ENCODE measurements at places on chromosomes 3 and 15.

DNA sequence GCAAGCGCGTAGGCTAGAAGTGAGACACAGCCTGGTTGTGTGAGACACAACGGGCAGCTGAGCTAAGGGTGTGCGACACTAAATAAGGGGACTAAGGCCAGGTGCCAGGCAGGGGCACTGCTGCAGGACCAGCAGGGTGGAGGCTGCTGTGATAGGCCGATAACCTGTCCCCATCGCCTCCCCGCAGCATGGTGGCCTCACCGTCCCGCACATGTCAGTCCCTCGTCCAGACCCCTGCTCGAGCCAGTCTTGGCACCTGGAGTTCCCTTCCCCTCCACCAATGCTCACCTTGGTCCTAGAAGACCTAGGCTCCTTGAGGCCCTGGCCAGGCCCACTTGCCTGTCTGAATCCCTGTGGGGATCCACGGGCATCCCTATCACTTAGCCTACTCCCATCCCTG is 96.1 kb downstream of the HMG20A start:
- no peak for DNase-seq

- peak; percentile 18 for DNase-seq
Observed at GRCh38 chr15:90001683-90002427, 731 bp downstream of the ZNF710 start.

DNA sequence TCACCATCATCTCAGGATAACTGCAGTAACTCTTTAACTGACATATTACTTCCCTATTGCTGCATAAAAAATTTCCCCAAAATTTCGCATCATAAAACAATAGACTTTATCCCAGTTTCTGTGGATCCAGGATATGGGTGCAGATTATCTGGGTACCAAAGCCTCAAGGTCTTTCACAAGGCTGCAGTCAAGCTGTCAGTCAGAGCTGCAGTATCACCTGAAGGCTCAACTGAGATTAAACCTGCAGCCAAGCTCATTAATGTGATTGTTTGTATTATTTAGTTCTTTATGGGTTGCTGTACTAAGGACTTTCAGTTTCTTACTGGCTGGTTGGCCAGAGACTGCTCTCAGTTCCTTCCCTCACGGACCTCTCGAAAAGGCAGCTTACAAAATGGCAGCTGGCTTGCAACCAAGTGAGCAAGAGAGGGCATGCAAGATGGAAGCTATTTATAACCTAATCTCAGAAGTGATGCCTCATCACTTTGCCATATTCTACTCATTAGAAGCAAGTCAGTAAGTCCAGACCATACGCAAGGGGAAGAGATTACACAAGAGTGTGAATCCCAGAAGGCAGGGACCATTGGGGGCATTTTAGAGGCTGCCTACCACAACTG is 54.9 kb downstream of the DCUN1D1 start:
- no peak for DNase-seq

DNA sequence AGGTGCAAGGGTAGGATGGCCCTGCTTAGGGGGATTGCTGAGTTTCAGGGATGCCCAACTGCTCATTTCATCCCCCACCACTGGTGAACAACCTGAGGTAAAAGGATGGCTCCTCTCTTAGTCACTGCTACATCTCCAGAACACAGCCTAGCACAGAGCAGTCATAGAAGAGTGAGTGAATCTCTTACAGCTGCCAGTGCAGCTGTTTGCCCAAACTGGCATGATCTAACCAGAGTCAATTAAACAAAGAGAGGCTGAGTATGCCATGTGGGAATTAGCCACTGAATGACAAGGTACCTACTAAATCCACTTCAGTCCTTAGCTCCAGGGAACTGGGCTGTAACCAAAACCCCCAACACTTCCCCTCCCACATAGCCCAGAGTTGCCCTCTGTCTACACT is 6.8 kb upstream of the NCKIPSD start:
- DNase-seq = no peak

- DNase-seq = no peak
Observed at GRCh38 chr15:34358367-34358766, 8.6 kb downstream of the LPCAT4 start.

- DNase-seq = no peak
Observed at GRCh38 chr3:124964387-124964786, 29.8 kb upstream of the MUC13 start.

- no peak for DNase-seq
Observed at GRCh38 chr3:19103510-19103909, 44.8 kb upstream of the KCNH8 start.

DNA sequence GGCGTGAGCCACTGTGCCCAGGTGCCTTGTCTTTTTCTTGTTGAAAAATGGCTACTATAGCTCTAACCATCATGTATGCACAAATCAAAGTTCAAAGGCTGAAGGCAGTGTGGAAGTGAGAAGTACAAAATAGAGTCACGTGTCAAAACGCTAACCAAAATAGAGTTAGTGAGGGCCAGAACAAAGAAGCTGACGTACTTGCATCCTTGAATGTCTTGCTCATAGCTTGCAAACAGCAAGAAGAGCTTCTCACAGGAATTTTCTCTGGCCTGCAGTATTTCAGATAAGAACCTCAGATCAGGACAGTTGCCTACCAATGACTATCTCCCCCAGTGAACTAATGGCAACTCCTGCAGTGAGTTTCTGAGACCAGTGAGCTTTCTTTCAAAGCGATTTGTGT is 713.5 kb downstream of the GRM7 start:
- DNase-seq = no peak

DNA sequence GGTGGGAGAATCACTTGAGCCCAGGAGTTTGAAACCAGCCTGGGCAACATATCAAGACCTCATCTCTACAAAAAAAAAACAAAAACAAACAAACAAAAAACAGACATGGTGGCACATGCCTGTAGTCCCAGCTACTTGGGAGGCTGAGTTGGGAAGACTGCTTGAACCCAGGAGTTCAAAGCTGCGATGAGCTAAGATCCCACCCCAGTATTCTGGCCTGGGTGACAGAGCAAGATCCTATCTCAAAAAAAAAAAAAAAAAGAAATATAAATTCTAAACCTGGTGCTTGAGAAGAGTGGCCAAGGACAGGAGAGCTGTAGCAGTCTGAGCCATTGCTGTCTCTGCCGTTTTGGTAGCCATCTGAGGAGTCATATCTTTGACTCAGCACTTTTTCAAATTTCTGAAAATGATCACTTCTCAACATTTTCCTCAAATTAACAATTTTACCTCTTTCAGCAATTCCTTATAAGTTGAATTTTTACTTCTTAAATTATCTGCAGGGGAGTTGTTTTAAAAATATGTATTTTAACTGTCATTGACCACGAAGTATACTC is 3.6 kb upstream of the DENND4A start:
- DNase-seq = no peak

GRCh38 chr3:185693985-185694653 is 108.0 kb downstream of the SENP2 start:
- DNase-seq = peak; percentile 70

- peak; percentile 80 for DNase-seq
Observed at GRCh38 chr3:134008630-134009156, 21.0 kb downstream of the SLCO2A1 start.

- DNase-seq = peak; percentile 88
Observed at GRCh38 chr15:90165659-90166489, 35.3 kb upstream of the SEMA4B start.

DNA sequence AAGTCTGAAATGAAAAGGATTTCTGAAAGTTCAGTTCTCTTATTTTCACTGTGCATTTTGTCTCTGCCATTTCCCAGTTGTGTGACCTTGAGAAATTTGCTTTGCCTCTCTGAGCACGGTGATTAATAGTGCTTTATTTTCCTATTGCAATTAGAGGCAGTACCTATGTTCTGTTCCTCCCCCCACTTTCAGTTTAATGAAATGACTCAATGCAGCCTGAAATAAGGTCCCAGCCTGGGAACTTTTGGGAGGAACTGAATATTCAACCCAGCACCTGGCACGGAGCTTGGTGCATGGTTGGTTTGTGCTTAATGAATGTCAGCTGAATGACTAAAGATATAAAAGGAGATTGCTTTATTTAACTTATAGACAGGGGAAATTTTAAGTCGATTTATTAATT is 352.6 kb downstream of the PDCD6IP start:
- DNase-seq = no peak

DNA sequence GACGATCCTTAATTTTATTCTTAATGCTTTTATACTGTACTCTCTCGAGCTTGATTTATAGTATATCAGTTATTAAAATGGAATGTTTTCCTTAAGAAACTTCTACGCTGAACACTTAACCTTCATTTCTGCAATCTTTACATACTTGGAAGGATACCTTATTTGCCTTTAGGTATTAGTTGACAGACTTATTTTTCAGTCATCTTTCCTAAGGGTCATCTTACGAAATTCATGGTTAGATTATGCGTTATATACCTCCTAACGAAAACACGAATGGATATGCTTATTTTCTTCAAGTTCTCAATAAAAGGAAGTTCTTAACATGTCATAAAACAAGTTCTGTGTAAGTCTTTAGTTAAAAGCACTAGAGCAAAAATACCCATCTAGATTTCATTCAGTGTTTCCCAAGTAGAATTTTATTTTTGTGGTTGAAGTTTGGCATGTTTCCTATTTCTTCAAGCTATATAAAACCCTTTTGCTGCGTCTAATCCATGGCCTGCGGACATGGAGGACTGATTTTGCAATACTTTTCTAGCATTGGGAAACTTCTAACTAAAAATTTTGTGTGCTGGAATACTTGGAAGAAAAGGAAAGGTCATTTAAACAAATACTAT is 231.3 kb downstream of the TP63 start:
- no peak for DNase-seq

Data from dermis microvascular lymphatic vessel endothelial cell (primary cell).